ENCODE measurements at places on chromosomes 16 and 17.
A peak's percentile ranks its signal among the peaks of the same experiment; 100 is the strongest.

GRCh38 chr17:70059071-70059470, 16.0 kb upstream of the KCNJ16 start:
- no peak for DNase-seq

- DNase-seq = no peak
Measured at GRCh38 chr16:70161350-70161749, 12.2 kb upstream of the CLEC18C start.

DNA sequence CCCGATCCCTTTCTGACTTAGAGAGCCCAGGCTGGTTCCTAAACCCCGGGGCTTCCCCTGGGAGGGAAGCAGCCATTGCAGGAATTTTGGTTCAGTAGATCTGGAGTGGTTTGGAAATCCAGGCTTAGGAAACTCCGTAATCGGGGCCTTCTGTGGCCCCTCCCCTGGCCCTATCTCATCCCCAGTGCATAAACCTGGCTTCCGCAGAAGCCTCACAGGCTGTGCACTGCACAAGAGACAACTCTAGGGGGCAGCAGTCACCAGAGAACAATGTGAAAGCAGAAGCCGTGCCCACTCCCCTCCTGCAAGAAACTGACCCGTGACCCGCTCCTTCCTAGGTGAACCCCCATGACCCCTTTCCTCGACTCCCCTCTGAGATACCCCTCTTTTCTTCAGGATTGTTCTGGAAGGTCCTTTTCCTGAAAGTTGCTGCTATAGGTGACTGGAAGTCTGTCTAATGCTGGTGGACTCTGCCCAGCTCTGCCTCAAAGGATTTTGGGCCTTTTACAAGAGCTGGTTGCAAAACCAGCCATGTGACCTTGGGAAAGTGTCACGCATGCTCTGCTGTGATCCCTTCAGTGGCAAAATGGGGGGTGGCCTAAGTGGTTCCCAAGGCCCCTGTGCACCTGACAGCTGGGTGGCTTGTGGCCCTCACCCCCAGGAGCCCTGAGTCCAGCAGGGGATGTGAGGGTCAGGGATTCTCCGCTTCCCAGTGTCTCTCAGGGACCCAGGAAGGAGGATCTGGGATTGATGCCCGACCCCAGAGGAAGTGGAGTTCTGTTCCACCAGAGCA, 14.4 kb downstream of the GUCY2D start:
- peak; percentile 67 for DNase-seq

- no peak for DNase-seq
Measured at GRCh38 chr17:66493283-66494019, 191.0 kb downstream of the PRKCA start.

GRCh38 chr16:68062910-68063393, 22.2 kb upstream of the NFATC3 start:
- no peak for DNase-seq
